GM10248 (cell line): ENCODE measurements at places on chromosomes 5 and 9.

DNA sequence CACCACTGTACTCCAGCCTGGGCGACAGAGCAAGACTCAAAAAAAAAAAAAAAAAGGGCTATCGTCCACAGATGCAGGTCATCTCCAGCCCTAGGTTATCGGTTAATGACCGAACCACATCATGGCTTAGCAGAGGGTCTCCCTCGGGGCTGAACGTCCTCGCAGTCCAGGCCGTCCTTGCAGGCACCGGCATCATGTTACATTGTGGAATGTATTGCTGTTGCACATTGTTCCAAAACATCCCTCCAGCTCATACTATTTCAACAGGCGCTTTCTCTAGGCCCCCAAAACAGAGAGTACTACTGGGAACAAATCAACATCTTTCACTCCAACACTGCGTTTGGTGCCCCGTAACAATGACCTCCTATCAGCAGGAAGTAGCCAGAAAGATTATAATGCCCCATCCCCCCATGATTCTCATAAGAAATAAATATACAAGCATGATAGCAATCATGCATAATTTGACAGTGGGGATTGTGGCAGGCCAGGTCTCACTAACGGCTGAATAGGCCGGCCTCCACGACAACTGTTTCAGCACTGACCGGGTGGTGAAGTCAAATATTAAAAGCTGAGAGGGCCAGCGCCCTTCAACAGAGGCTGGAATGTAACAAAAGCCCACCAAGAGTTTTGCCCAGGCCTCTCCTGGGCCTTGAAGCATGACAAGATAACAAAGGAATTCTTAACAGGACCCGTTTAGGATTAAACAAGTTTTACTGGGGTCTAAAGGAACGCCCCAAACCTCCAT, 1.1 kb upstream of the LCN9 start:
- no peak for DNase-seq

GRCh38 chr5:57494104-57495098, 11.8 kb upstream of the ACTBL2 start:
- no peak for DNase-seq

GRCh38 chr5:66701244-66701643, 105.1 kb downstream of the MAST4 start:
- peak; percentile 32 for DNase-seq

DNA sequence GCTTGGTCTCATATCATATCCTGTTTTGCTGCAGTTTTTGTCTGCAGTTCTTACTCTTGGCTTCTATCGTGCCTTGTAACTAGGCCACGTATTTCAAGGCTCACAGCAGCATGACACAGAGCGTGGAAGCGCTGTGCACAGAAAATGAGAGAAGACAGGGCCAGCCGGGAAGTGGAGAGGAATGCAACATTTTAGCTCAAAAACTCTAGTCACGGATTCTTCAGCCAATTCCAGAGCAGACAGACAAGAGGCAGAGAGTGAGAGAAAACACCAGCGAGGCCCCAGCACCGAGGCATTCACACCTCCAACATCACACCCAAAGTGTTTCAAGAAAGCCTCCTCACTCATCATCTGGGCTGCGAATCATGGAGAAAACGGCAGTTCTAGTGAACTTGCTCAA, 160.8 kb downstream of the DNAH5 start:
- DNase-seq, result no peak

DNA sequence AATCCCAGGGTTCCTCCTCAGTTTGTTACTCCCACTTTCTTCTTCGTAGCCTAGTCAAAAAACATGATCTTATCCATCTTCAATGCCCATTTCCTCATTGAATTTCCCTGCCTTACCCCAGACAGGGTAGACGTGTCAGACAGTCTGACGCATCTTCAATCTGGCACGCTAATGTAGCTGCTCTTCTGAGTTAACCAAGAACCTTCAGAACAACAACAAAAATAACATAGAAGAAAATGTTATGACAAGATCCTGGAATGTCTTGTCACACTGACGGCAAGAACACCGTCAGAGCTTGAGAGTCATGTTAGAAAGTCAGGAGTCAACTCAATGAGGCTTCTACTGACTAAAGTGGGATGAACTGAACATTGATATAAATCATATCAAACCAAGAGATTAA, 122.7 kb upstream of the SPDL1 start:
- no peak for DNase-seq

- no peak for DNase-seq
These were observed 133.2 kb downstream of the ERCC6L2 start for GRCh38 chr9:96008502-96009222.

GRCh38 chr5:55601204-55601618, 66.4 kb upstream of the PLPP1 start:
- DNase-seq, result no peak

GRCh38 chr5:107389130-107389774, 281.5 kb downstream of the EFNA5 start:
- peak; percentile 27 for DNase-seq

DNA sequence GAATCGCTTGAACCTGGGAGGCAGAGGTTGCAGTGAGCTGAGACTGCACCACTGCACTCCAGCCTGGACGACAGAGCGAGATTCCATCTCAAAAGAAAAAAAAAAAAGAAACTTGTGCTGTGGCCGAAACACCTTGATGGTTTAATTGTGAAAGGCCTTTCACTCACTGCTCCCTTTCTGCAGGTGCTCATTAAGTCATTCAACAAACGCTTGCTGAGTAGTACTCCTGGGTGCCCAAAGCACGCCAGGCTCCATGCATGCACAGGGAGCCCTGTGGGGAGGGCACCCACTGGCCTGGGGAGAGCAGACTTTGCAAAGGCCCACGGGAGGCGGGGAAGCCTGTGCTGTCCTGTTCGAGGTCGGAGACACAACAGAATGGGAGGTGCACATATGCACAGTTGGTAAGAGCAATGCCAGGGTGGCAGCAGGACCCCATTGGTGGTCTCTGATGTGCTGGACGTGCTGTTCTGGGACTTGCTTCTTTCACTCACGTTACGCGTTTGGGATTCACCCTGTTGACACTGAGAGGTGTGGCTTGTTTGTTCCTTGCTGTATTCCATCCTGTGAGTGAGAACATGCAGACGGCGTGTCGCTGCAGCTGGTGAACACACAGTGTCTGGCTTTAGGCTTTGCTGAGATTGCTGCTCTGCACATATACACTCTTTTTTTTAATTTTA, 3.0 kb upstream of the ENTPD2 start:
- DNase-seq, result no peak

- DNase-seq, result no peak
These were observed 546.1 kb downstream of the ZNF608 start for GRCh38 chr5:124200381-124200780.

DNA sequence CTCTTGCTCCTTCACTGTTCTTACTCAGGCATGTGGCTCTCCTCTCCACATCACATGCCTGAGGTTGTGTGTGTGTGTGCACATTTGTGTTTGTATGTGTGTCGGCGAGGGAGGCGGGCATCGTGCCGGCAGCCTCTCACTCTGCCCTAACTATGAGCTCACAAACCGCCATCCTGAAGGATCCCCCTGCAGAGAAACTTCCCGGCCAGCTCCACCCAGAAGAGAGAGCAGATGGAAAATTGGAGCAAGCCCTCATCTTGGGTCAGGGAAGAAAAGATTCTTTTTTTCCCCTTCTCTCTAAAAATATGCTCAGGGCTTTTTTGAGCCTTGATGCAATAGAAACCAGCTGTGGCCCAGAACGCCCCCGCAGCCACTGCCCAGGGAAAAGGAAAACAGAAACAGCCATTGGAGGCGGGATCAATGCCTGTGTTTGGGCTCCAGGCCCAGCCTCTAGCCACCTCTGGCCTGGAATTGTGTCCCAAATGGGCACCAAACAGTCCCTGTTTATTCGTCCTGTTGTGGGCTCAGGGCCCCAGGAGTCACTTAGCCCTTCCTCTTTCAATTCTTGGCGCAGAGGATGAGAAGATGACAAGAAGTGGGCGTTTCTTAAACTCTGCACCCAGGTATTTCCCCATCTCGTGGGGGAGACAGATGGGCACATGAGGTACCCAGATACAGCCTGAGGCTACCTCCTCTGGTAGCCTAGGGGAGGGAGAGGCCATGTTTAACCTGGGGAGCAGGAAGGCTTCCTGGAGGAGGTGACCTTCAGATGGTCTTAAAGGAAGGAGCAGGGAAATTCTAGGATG, 151.5 kb downstream of the RGS3 start:
- DNase-seq, result peak; percentile 56

GRCh38 chr5:86974955-86975354, 292.7 kb upstream of the RASA1 start:
- no peak for DNase-seq

GRCh38 chr5:16712178-16712577, 95.4 kb upstream of the RETREG1 start:
- DNase-seq, result no peak
